ENCODE measurements at places on chromosomes 5 and 9. TPM values are rescaled to one million over a fixed set of nuclear protein-coding genes. Genes with fewer than 3 reads are reported as not detected.

Gene RMRP
- not detected for polyA plus RNA-seq

Gene GABRA6
- polyA plus RNA-seq = not detected

Gene PCA3
- polyA plus RNA-seq = not detected

Gene TENT4A
- 14.4 TPM for polyA plus RNA-seq
